ENCODE measurements at places on chromosomes 4 and X.

GRCh38 chr4:108210989-108211835 is 42.5 kb upstream of the LEF1 start:
- DNase-seq, result no peak

DNA sequence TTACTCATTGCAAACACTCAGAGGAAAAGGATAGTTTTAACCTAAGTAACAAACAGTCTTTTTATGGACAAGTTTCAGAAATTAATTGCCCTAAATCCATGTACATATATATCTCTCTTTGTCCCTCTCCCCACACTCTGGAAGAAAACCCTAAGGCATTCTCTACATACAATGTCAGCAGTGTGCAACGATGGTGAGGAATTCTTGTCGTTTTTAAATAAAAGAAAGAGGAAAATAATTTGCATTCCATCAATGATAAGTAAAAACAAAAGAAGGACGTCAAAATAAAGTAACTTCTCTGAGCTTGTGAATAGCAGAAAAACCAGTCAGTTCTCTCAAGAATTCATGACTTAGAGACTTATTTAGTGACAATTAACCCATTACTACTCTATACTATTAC is 550.5 kb upstream of the DIPK2B start:
- DNase-seq, result no peak

DNA sequence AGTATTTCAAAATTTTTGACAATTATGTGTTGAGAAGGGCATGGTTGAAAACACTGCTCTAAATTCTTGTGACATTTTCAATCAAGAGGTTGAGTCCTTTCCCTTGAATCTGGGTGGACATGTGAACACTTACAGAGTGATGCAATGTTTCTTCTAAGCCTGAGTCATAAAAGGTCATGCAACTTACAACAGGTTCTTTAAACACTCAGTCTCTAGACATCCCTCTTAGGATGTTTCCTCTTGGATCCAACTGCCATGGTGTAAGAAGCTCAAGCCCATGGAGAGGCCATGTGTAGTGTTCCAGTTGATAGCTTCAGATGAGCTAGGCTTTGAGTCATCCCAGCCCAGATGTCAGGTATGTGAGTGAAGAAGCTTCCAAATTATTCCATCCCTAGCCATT is 232.2 kb upstream of the MAOA start:
- DNase-seq, result no peak

- DNase-seq, result no peak
Observed at GRCh38 chr4:174581901-174582300, 59.6 kb upstream of the HPGD start.

DNA sequence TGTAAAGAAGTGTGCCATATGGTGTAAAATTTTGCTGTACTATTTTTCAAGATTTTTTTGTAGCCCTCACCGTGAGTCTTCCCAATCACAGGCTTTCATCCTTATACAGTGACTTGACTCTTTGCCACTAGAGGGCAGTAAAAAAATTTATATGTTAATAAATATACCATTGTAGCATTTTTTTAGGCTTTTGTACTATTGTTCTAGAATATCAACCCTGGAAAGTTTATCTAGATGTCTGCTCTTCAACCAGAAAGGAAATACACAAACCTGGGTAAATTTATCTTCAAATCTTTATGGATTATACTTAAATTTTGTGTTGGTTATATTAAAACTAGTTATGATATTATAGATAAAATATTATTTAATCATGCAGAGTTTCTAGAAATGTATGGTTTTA is 235.3 kb downstream of the TENM3 start:
- no peak for DNase-seq

DNA sequence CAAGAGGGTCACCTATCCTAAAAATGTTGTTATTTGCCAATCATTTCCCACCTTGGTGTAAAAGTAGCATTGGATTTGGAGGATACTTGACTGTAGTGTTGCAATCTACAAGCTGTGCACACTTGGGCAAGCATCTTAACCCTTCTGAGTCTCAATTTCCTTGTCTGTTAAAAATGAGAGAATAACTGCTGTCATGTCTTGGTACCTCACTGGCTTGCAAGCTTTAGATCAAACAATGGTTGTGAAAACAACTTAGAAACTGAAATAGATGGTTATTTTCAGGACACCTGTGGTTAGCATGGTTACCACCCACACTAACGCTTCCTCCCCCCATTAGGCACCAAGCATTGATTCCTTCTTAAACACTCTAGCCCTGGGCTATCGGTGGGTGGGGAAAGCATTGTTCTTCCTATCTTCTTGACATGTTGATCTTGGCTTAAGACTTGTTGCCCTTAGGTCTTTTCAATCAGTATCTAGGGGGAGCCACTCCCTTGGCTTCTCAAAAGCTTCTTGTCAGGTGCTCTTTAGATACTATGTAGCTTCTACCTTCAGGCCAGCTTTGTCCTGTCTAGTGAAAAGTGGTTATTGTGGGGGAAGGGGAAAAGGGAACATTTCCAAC is 10.6 kb upstream of the AMOT start:
- no peak for DNase-seq

DNA sequence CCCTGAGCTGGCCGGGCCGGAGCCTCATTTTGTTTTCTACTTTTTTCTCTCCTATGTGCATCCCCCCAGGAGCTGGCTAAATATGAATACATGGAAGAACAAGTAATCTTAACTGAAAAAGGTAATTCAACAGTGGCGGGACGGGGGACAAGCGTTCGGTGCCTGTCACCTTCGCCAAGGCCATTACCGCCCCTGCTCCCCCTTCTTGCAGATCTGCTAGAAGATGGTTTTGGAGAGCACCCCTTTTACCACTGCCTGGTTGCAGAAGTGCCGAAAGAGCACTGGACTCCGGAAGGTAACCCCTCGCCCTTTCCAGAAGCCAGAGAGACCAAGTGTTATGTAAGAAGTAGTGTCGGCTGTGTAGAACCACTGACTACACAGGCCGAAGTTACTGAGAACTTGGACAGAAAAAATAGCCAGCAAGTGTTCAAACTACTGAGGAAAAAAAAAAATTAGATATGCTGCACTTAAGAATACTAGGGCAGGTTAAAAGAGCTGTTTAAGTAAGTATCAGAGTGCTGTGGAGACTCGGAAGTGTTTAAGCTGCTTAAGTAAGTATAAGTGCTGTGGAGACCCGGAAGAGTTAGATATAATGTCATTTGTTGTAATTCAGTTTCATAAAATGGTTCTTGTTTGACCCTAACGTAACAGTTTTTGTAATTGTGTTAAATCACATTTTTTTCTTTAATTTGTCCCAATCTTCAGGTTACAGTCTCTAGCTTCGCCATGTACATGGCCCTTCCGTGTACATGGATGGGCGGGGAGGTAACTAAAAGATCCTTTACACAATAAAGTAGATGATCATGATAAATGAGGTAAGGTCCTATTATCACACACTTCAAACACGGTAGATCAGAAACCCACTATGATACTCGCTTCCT is 856 bp downstream of the SAT1 start:
- no peak for DNase-seq

DNA sequence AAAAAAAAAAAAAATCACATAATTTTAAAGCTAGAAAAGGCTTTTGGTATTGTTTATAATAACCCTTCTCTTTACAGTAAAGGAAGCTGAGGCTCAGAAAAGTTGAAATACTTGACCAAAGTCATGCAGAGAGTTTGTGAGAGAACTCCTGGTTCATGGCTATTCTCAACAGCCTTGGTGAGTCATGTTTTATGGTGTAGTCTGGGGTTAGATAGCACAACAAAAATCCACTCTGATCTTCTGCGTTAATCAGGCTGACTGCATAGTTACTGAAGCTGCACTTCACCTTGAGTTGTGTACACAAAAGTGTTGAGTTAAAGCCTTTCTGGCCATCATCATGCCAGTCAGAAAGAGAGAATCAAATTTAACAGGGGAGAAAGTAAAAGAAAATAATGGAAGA is 19.3 kb upstream of the SFRP2 start:
- DNase-seq, result no peak

GRCh38 chrX:152177497-152178269 is 39.3 kb upstream of the MAGEA10 start:
- DNase-seq, result no peak

- DNase-seq, result no peak
Observed at GRCh38 chr4:123616951-123617461, 220.4 kb downstream of the SPRY1 start.

GRCh38 chr4:95077864-95078263 is 320.1 kb downstream of the BMPR1B start:
- no peak for DNase-seq

- no peak for DNase-seq
Observed at GRCh38 chr4:155234206-155234605, 25.8 kb downstream of the NPY2R start.
